ENCODE measurements at places on chromosomes 13 and 19.

DNA sequence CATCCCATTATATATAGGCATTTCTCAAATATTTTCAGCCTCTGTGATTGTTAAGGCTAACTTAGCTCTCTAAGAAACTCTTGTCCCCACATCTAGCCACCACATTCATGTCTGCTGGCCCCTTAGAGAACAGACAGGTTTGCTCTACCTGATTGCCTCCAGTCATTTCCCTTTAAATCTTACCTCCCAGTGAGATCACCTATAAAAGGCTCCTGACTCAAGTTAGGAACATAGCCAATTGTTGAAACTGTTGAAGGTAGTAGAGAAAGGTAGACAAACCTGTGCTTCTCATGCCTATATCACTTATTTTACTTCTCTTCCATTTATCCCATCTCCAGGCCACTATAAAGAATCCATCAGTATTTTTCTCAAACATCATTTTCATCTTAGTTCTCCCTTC lies 771.4 kb downstream of the DIAPH3 start:
- H3K4me1 ChIP-seq = no peaks in the 10 kb centered on the region
- H3K36me3 ChIP-seq = no peaks in the 10 kb centered on the region
- no peak for DNase-seq
- no peak overlapping the region for H3K27ac ChIP-seq
- H3K4me3 ChIP-seq = no peak overlapping the region
- peaks cover 16% of the 10 kb centered on the region for H3K27me3 ChIP-seq

- no peak for DNase-seq
- no peaks in the 10 kb centered on the region for H3K27me3 ChIP-seq
- H3K4me1 ChIP-seq = no peaks in the 10 kb centered on the region
- peaks cover 6% of the 10 kb centered on the region for H3K36me3 ChIP-seq
- no peak overlapping the region for H3K27ac ChIP-seq
These were observed 496.8 kb upstream of the PCDH9 start for GRCh38 chr13:67726979-67727378.

DNA sequence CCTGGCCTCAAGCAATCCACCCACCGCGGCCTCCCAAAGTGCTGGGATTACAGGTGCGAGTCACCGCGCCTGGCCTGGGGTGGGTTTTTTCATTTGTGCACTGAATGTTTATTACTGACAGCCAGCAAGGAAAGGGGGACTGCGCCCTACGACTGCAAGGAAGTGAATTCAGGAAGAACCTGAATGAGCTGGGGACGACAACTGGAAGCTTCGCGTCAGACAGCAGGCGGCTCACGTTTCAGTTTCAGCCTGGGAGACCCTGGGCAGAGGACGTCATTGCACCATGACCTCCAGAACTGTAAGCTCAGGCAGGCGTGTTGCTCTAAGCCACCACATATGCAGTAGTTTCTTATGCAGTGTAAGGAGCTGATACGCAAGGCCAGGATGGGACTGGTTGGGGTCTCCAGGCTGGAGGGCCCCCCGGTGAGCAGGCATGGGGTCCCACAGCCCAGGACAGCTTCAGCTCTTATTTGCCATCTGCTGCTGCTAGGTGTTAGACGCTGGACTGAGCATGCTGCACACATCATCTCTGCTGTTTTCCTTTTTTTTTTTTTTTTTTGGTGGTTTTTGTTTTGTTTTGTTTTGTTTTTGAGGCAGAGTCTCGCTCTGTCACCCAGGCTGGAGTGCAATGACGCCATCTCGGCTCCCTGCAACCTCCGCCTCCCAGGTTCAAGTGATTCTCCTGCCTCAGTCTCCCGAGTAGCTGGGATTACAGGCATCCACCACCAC lies 66.6 kb downstream of the GADD45B start:
- H3K4me3 ChIP-seq = peak overlapping the region; percentile 82
- H3K27ac ChIP-seq = peak overlapping the region; percentile 86
- no peaks in the 10 kb centered on the region for H3K27me3 ChIP-seq
- H3K36me3 ChIP-seq = no peaks in the 10 kb centered on the region
- no peak for DNase-seq

DNA sequence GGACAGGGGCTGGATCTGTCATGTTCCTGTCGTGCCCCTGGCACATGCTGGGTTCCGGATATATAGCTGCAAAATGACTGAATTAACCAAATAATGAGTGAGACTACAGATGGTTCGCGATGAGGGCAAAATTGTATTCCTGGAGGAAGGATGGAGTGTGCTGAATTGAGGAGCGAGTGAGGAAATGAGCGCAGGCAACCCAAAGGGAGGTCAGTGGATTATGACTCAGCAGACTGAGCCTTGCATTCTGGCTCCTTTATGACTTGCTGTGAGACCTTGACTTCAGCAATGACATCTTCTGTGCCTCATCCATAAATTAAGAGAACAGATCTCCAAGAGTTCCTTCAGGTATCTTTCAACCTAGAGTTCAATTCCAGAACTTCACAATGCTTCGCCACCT lies 115.0 kb upstream of the CLDN10 start:
- H3K4me3 ChIP-seq = no peak overlapping the region
- no peak overlapping the region for H3K27ac ChIP-seq
- no peaks in the 10 kb centered on the region for H3K4me1 ChIP-seq
- no peak for DNase-seq

DNA sequence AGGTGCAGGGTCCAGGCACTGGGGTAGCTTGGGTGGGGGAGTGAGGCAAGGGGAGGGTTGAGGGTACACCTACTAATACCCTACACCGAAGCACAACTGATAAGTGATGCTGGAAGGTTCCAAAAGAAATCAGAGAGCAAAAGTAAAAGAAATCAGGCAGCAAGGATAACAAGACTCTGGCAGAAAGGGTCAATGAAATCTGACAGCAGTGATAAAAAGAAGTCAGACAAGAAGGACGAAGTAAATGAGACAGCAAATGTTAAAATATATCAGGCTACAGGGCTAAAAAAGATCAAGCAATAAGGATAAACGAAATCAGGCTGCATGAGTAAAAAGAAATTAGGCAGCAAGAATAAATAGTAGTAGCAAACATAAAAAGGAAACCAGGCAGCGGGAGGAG lies 4.7 kb downstream of the LRFN3 start:
- no peaks in the 10 kb centered on the region for H3K36me3 ChIP-seq
- H3K4me1 ChIP-seq = peaks cover 23% of the 10 kb centered on the region
- H3K27ac ChIP-seq = no peak overlapping the region

DNA sequence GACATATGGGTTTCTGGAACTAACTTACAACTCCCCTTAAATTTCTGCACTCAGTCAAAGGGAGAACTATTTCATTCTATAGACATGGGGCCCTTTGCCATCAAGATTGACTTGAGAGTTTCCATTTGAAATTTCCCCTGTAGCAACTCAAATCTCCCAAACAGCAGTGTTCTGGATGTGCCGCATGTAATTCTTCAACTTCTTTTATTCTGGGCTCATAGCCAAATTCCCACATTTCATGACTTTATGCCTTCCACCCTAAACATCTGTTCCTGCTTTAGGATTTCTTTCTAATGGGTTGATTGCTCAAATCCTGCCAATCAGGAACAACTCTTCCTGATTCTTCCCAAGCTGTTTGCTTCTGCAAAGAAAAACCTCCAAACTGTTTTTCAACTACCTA lies 336.0 kb downstream of the TBC1D4 start:
- H3K4me1 ChIP-seq = no peaks in the 10 kb centered on the region
- no peak overlapping the region for H3K4me3 ChIP-seq
- no peak for DNase-seq
- no peaks in the 10 kb centered on the region for H3K36me3 ChIP-seq
- peaks cover 36% of the 10 kb centered on the region for H3K27me3 ChIP-seq

- H3K27me3 ChIP-seq = peaks cover 9% of the 10 kb centered on the region
- no peaks in the 10 kb centered on the region for H3K36me3 ChIP-seq
- no peak for DNase-seq
- H3K4me3 ChIP-seq = no peak overlapping the region
- H3K27ac ChIP-seq = no peak overlapping the region
These were observed 21.2 kb upstream of the TOMM40 start for GRCh38 chr19:44869733-44870470.

DNA sequence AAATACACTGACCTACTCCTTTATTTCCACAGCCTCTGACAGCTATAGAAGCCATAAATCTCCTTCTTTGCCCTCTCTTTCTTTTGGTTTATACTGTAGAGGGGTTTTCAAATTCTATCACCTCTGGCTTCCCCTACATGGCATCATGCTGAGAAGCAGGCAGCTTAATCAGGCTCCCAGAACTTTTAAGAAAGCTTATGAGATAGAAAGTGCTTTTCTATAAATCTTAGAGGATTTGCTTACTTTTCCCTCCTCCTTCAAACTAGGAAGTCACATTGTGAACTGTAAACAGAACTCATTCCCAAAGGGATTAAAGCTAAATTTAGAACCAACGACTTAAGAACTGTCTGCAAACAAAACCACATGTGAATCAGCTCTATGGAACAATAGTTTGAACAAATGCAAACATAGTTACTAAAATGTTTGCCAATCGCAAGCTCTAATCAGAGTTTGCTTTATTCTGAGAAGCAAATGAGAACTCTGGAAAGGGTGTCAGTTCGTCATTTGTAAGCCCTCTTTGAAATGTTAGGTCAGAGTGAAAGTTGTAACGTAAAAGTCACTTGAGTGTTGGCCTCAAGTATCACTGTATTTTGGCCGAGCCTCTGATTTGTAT lies 344.1 kb downstream of the RFC3 start:
- H3K27me3 ChIP-seq = peaks cover 4% of the 10 kb centered on the region
- H3K36me3 ChIP-seq = no peaks in the 10 kb centered on the region
- no peak overlapping the region for H3K4me3 ChIP-seq
- peaks cover 4% of the 10 kb centered on the region for H3K4me1 ChIP-seq

DNA sequence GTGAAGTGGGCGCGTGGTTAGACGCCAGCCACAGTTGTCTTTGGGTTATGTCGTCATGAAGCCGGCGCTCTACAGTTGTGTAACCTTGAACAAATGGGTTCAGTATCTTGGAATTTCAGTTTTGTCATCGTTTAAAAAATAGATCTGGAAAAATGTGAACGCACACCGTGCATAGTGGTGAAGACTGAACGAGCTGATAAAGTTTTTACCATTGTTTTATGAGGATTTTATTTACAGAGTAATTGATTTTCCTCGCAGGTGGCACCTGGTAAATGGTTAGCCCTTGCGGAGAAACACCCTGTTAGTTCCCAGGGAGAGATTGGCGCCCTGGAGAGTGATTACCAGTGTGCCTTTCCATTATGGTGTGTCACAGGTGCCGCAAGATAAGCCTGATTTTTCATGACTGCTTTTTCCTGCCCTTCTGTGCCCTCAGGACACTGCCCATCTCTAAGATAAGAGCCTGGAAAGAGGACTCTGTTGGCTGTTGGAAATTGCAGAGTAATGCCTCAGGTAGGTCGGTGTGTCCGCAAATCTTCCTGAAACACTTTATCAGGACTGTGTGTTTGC lies 577 bp downstream of the ZNF181 start:
- DNase-seq = no peak
- H3K27ac ChIP-seq = peak overlapping the region; percentile 88
- peaks cover 20% of the 10 kb centered on the region for H3K36me3 ChIP-seq

- no peaks in the 10 kb centered on the region for H3K27me3 ChIP-seq
- peaks cover 27% of the 10 kb centered on the region for H3K4me1 ChIP-seq
- H3K4me3 ChIP-seq = no peak overlapping the region
- no peak for DNase-seq
These were observed 4.2 kb downstream of the GYS1 start for GRCh38 chr19:48988860-48989259.

- H3K27me3 ChIP-seq = peaks cover 13% of the 10 kb centered on the region
- H3K4me3 ChIP-seq = no peak overlapping the region
- H3K36me3 ChIP-seq = no peaks in the 10 kb centered on the region
- H3K27ac ChIP-seq = no peak overlapping the region
- no peak for DNase-seq
These were observed 58.0 kb downstream of the TNFRSF19 start for GRCh38 chr13:23628250-23628649.

DNA sequence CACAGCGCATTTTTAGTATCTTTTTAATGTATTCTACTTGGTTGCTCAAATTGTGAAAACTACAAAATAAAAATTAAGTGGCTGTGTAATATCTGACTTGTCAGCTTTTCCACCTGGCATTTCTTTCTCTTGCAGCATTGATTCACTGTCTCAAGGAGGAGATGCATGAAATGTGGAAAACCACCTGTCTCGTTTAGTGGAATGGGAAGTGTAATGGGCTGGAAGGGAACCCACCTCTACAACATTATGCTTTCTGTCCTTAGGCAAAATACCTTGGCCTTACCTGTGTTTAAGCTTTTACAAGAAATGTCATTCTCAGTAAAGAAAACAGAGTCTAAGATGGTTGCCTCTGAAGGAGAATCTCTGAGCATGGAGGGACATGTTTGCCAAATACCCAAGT lies 67.8 kb downstream of the FAM216B start:
- peaks cover 2% of the 10 kb centered on the region for H3K27me3 ChIP-seq
- no peaks in the 10 kb centered on the region for H3K4me1 ChIP-seq
- DNase-seq = no peak
- H3K27ac ChIP-seq = no peak overlapping the region

DNA sequence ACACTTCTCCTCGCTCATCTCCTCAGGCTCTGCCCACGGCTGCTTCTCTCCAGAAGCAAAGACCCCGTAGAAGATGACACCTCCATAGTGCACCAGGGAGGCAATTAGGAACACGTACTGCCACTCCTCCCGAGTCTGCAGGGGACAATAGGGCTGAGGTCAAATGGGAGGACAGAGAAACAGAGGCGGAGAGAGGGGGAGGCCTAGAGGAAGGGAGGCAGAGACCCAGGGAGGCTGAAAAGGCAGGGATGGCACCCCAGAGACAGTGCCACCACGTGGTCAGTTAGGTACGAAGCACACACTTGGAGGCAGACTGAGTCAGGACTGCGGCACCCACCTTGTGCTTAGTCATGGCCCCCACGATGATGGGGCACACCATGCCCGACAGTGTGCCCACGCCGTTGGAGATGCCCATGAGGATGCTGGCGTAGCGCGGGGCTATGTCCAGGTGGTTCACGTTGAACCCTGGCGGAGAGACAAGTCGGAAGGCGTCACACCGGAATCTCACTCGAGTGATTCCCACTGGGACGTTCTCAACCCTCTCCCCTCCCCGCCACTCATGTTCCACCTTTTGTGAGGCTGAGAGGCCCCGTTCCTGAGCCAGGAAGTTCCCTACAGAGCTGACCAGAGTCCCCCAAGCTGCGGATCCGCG lies 5.6 kb downstream of the GFY start:
- no peak for DNase-seq
- H3K4me1 ChIP-seq = peaks cover 37% of the 10 kb centered on the region
- H3K36me3 ChIP-seq = peaks cover 15% of the 10 kb centered on the region
- no peak overlapping the region for H3K27ac ChIP-seq

GRCh38 chr13:105816994-105817393 lies 718.5 kb downstream of the EFNB2 start:
- H3K36me3 ChIP-seq = no peaks in the 10 kb centered on the region
- no peaks in the 10 kb centered on the region for H3K4me1 ChIP-seq
- no peak for DNase-seq
- no peak overlapping the region for H3K27ac ChIP-seq
- no peaks in the 10 kb centered on the region for H3K27me3 ChIP-seq

- H3K27ac ChIP-seq = peak overlapping the region; percentile 73
- H3K4me3 ChIP-seq = peak overlapping the region; percentile 68
- H3K36me3 ChIP-seq = no peaks in the 10 kb centered on the region
These were observed 18.4 kb downstream of the NFIX start for GRCh38 chr19:13013649-13014048.

GRCh38 chr19:30107251-30107650 lies 165.2 kb downstream of the URI1 start:
- no peaks in the 10 kb centered on the region for H3K36me3 ChIP-seq
- DNase-seq = no peak
- H3K4me1 ChIP-seq = no peaks in the 10 kb centered on the region
- H3K27me3 ChIP-seq = no peaks in the 10 kb centered on the region
